Stimulated activated CD4-positive, alpha-beta T cell treated with anti-CD3 and anti-CD28 coated beads, Interleukin-1b, Interleukin-23, amount 100 ng/mL, for 48 hours (primary cell): ENCODE measurements at places on chromosomes 3 and 15.

- no peak for DNase-seq
Observed at GRCh38 chr3:28247286-28247685, 5.9 kb downstream of the CMC1 start.

DNA sequence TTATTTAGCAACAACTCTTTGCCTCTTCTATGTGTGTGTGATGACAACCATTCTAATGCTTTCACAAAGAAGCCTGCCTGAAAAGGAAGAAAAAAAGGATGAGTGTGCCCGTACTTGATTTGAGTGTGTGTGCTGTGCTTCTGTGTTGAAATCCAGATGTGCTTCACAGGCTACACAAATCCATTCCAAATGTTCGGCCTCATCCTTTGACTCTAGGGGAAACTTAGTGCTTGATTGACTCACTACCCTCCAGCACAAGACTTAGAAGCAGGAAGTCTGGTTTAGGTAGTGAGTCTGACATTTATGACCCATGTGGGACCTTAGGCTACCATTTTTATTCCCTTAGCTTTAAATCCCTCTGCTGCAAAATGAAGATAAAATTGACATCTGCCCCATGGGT, 108.8 kb upstream of the PLAAT1 start:
- no peak for DNase-seq

- DNase-seq: no peak
Observed at GRCh38 chr15:58458076-58458475, 26.3 kb downstream of the LIPC start.

DNA sequence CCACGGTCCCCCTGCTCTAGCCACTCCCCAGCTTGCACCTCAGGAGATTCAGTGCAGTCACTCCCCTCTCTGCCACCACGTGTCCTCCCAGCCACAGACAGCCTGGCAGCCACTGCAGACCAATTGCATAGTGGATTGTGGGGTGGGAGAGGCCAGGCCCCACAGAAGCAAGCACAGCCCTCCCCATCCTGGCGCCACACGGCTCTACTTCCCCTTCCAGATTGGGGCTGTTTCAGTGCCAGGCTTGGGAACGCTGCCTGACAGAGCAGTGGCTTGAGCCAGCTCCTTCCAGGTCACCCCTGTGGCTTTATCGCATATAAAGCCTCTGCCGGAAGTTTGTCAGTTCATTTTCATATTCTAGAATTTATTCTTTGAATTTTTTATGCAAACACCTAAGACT, 90.7 kb downstream of the TMEM266 start:
- no peak for DNase-seq

- no peak for DNase-seq
Observed at GRCh38 chr15:74251131-74251811, 15.1 kb downstream of the CCDC33 start.

GRCh38 chr3:94121161-94121560, 58.3 kb downstream of the NSUN3 start:
- no peak for DNase-seq
